ENCODE measurements at places on chromosomes 5 and 9. TPM values are rescaled to one million over a fixed set of nuclear protein-coding genes. Genes with fewer than 3 reads are reported as not detected.

The CD274 gene
- 1.6 TPM for total RNA-seq

The GRIA1 gene
- not detected for total RNA-seq

The ASS1 gene
- total RNA-seq = 20.4 TPM

The CNTFR gene
- 0.13 TPM for total RNA-seq

The FYB1 gene
- 10.0 TPM for total RNA-seq

The WNK2 gene
- total RNA-seq = 6.5 TPM

The TNFSF15 gene
- total RNA-seq = 0.21 TPM

The SLC23A1 gene
- total RNA-seq = 1.5 TPM

The RPL35 gene
- total RNA-seq = 3,167 TPM

The GALT gene
- 20.8 TPM for total RNA-seq

The CD72 gene
- total RNA-seq = 0.06 TPM

The NEUROG1 gene
- total RNA-seq = not detected

The PCDHGA8 gene
- 0.06 TPM for total RNA-seq

The TOR2A gene
- total RNA-seq = 15.4 TPM

The KCNV2 gene
- not detected for total RNA-seq

The FBN2 gene
- total RNA-seq = 16.8 TPM

The C9orf50 gene
- not detected for total RNA-seq

The PPP3R2 gene
- not detected for total RNA-seq

The ZNF454 gene
- not detected for total RNA-seq

The PCDHB16 gene
- 0.06 TPM for total RNA-seq

The FBP2 gene
- not detected for total RNA-seq

Data from A549 treated with CORT108297 at 1 μM for 4 hours (cell line).